NCI-H524 treated with DMSO at 0.1 percent for 48 hours (cell line): ENCODE measurements at places on chromosomes 1 and 21.

- no peak for DNase-seq
These were observed 45.4 kb upstream of the SELENON start for GRCh38 chr1:25754470-25755181.

- DNase-seq: no peak
These were observed 33.6 kb downstream of the SPAG17 start for GRCh38 chr1:118151312-118151937.

- DNase-seq: no peak
These were observed 93.8 kb downstream of the SYT2 start for GRCh38 chr1:202616355-202616915.

GRCh38 chr1:196873385-196873784, 14.5 kb upstream of the CFHR4 start:
- DNase-seq: no peak

- DNase-seq: no peak
These were observed 168.6 kb downstream of the PRDM16 start for GRCh38 chr1:3237570-3237969.
